Activated T-cell treated with anti-CD3 and anti-CD28 coated beads, Interleukin-2, amount 50 U/mL, for 48 hours (primary cell): ENCODE measurements at places on chromosomes 6 and 20.

GRCh38 chr20:44154521-44155001 lies 32.4 kb downstream of the JPH2 start:
- no peak for DNase-seq

DNA sequence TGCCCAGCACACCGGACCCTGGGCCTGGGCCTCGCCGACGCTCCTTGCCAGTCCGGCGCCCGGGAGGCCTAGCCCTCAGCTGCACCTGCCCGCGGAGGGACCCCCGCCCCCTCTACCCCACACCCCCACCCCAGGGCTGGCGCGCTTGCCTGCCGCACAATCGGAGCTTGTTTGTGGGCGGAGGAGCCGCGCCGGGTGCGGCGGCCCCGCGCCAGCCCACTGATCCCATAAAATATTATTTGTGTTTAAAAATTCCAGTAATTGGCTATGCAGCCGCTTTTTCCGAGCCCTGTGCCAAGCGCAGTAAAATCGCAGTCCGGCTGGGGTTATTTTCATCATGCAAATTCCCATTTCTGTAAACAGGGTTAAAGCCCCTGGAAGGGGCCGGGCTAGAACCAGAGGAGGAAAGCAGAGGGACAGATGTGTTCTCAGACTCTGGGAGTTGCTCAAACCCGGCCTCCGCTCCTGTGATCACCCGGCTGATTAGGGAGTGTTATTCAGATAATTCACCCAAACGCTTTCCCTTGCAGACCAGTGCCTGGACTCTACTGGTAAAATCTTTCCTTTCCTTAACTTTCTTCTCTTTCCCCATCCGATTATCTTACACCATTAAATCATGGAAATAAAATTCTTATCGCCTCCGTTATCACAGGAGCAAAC lies 93.1 kb downstream of the NCR2 start:
- DNase-seq, result no peak

GRCh38 chr6:116933485-116933884 lies 56.4 kb downstream of the RFX6 start:
- no peak for DNase-seq

GRCh38 chr6:43103253-43103876 lies 27.3 kb downstream of the PTK7 start:
- DNase-seq, result no peak

DNA sequence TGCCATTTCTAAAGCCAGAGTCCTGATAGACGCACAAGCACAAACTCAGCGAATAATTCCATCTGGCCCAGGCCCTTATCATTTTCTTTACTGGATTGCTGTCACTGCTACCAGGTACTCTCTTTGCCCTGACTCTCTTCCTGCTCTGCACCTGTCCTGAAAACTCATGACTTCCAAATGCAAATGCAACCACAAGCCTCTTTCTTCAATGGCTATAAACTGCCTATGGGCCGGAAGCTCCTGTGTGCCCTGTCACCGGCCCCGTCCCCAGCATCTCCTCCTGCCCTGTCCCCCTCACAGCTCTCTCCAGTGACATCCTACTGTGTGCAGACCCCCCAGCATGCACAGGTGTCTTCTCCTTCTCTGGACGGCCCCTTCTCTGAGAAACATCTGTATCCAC lies 302.6 kb downstream of the GMDS start:
- DNase-seq, result no peak

DNA sequence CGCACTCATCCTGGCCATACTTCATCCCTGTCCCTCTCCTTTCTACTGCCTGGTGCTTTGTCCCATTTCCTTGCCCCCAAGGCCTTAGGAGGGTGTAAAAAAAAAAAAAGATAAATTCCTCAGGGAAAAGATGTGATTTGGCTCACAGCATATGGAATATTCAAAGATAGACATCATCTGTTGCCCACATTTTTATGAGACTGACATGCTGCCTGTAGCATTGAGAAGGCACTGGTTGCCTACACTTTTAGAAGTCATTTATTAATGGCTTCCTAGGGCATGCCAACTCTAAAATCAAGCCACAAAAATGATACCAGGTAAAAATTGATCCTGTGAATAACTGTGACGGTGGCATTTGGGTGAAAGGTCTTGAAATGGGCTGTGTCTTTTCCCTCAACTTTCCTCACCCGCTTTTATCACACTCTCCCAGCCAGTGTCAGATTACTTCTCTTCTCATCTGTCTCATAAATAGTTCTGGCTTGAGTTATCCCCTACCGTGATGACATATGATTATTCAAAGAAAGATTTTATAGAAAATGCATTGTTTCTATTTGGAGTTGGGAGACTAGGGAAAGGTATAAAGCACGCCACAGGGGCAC lies 139.4 kb downstream of the CARMIL1 start:
- DNase-seq, result no peak

GRCh38 chr20:6925744-6926278 lies 158.3 kb downstream of the BMP2 start:
- no peak for DNase-seq

DNA sequence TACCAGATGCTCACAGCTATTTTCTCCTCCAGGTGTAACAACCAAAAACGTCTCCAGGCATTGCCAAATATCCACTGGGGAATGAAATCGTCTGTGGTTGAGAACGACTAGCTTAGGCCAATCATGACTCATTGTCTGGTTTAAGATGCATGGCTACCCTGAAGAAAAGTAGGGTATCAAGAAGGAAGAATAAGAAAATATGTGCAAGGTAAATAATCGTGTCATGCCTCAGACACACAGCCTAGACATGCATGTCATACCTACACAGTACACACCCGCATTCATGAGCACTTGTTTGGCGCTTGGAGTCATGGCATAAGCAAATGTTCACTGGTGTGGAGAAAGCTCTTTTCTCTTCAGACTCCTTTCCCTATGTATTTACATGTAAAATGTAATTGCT lies 745.7 kb downstream of the MAFB start:
- no peak for DNase-seq

DNA sequence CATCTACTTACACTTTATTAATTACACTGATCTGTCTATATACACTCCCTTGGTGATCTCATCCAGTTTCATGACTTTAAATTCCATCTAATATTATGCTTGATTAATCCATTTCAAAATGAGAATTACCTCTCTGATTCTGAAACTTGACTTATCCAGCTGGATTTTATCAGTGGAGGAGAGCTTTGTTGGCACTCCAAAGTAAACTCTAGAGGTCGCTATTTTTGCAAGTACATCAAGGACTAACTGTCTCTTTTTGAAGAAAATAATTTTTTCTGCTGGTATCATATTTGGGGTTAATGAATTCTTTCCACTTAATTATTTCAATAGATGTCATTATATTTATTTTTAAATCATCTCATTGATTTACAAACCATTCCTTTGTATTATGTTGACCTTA lies 630.3 kb upstream of the MAN1A1 start:
- no peak for DNase-seq
